Fibroblast of skin of right biceps (primary cell): ENCODE measurements at places on chromosomes 11 and 22.

DNA sequence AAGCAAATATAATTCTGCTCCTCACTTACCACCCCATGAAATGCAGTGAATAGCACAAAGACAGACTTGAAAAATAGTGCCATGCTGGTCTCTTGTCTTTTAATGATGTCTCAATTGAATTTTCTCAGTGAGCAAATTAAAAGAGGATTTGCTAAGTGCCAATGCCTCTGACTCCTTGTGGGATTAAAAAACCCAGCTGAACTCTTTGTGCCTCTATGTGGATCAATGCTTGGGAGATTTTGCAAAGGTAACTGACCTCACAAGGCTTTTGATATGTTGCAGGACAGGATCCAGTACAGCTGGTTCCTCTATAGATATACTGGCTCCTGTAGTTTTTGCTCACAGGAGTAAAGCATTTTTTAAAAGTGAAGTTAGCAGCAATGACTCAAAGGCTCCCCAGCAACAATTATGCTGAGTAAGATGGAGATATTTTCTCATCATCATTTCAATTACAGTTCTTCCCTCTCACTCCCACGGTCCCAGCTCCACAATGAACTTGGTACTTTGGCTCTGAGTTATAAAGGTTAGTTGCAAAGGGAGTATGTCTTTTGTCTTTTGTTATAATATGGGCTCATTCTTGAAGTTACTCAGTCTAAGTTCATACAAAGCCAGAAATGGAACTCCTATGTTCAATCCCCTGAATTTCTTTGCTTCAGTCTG lies 471.5 kb downstream of the LRRC4C start:
- DNase-seq, result peak; percentile 6

- DNase-seq, result no peak
Observed at GRCh38 chr11:12051287-12051662, 42.8 kb upstream of the DKK3 start.

- DNase-seq, result peak; percentile 26
Observed at GRCh38 chr11:18001191-18001590, 11.7 kb downstream of the SERGEF start.

GRCh38 chr22:42707496-42707895 lies 13.2 kb downstream of the A4GALT start:
- DNase-seq, result no peak

DNA sequence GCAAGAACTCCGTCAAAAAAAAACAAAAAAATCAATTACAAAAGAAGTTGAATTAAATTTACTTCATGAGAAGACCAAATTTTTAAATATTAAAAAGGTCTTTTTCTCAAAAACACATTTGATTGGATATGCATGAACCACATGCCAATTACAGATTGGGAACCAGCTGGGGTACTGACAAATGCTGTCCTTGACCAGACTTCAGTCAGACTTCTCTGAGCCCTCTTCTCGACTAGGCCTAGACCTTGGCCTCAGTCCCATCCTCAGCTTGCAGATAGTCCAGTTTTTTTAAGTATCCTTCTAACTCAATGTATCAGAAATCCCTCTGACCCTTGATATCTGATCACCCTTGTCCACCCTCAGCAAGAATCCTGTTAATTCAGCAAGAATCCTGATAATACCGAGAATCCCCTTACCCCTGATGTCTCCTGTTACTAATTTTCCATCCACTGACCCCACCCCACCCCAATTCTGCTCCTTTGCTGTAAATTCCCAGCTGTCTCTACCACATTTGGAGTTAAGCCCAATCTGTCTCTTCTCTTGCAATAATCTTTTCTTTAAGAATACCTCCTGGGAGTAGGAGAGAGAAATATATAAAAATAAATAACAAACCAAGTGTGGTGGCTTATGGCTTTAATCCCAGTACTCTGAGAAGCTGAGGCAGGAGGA lies 30.9 kb downstream of the OR4D9 start:
- no peak for DNase-seq

DNA sequence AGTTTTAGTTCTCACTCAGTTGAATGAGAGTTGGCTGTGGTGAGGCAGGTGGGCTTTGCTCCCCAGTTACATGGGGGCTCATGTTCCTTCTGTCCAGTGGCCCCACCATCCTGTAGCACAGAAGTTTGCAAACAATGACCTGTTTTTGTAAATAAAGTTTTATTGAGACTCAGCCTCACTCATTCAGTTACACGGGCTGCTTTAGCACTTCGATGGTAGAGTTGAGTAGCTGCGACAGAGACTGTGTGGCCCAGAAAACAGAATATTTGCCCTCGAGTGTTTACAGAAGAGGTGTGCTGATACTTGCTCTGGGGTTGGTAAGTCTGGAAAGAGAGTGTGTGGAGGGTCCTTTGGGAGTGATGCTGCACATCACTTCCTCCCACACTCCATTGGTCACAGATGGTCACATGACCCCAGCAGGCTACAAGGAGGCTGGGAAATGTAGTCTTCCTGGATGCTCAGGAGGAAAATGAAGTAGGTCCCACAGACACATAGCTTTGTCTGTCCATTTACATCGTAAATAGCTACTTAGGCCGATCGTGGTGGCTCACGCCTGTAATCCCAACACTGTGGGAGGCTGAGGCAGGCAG lies 34.6 kb downstream of the IFT27 start:
- DNase-seq, result peak; percentile 10

DNA sequence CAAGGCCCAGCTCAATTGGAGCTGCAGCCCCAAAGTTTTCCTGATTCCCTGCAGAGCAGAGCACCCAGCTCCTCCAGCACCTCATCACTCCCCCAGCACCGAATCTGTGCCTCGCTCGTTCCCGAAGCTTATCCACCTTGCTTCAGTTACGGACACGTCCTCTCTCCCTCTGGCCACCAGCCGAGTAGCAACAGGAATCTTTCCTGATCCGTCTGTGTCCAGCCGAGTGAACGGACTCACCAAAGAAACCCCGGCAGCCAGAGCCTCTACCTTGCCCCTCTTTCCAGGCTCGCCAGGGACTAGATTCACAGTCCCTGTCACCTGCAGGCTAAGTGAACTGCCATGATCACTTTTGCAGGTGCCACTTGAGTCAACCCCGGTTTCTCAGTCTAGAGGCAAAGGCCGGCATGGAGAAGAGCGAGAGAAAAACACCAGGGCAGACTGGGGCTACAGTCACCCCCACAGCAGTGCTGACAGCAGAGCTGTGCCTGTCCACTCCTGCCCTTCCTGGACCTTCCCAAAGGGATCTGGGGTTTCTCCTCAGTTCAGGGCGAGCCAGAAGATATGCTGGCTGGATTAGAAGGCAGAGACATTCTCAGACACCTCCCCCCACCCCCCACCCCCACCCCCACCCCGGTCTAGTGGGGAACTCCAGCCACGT lies 32.3 kb downstream of the BID start:
- no peak for DNase-seq
